ENCODE measurements at places on chromosomes 11 and 22. TPM values are rescaled to one million over a fixed set of nuclear protein-coding genes. Genes with fewer than 3 reads are reported as not detected.
A peak's percentile ranks its signal among the peaks of the same experiment; 100 is the strongest.

Gene KIF18A
- total RNA-seq, result not detected

Gene CHADL
- total RNA-seq, result 1.8 TPM

Gene FXYD2
- 290 TPM for total RNA-seq

Gene YAP1
- 26.0 TPM for total RNA-seq

Gene MMP8
- not detected for total RNA-seq

Gene KRTAP5-9
- total RNA-seq, result not detected

Gene TMEM151A
- 1.6 TPM for total RNA-seq

DNA sequence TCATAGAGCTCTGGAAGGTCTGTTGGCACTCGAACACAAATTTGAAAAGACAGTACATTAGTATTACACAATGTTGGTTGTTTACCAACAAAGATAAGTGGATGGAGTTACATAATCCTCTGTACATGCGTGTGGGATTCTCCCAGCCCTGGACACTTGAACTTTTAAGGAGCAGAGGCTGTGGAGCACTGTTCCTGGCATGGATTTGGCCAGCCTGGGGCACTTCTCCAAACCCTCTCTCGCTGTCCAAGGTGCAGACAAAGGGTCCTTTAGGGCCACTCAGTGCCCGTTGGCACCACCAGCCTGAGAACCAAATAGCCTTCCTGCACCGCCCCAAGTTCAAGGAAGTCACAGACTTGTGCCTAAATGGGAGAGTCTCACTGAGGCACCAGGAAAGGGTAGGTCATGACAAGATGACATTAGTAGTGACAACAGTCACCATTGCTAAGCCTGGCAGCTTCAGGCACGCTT, 1.6 kb upstream of the ANO1 start:
- H3K36me3 ChIP-seq, result no peaks in the 10 kb centered on the region
- no peak overlapping the region for H3K27ac ChIP-seq
- H3K27me3 ChIP-seq, result no peaks in the 10 kb centered on the region
- DNase-seq, result no peak

DNA sequence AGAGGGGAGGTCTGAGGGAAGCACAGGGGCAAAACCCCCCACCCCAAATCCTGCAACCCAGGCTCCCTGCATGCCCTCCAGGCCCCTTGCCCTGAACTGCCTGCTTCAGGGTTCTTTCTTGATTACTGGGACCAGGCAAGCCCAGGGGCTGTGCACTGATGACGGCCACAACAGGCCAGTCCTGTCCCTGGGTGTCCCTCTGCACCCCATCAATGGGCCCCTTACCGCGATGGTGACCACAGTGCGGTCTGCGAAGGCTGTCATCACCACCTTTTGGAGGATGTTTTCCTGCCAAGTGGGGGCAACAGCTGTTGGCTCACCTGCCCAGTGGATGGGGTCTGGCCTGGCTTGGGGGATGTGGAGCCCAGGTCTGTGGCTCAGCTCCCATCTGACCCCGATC, 5.0 kb upstream of the KCNJ11 start:
- H3K4me3 ChIP-seq, result no peak overlapping the region
- peaks cover 11% of the 10 kb centered on the region for H3K4me1 ChIP-seq
- H3K27ac ChIP-seq, result no peak overlapping the region
- H3K27me3 ChIP-seq, result no peaks in the 10 kb centered on the region
- no peaks in the 10 kb centered on the region for H3K36me3 ChIP-seq
- DNase-seq, result no peak

DNA sequence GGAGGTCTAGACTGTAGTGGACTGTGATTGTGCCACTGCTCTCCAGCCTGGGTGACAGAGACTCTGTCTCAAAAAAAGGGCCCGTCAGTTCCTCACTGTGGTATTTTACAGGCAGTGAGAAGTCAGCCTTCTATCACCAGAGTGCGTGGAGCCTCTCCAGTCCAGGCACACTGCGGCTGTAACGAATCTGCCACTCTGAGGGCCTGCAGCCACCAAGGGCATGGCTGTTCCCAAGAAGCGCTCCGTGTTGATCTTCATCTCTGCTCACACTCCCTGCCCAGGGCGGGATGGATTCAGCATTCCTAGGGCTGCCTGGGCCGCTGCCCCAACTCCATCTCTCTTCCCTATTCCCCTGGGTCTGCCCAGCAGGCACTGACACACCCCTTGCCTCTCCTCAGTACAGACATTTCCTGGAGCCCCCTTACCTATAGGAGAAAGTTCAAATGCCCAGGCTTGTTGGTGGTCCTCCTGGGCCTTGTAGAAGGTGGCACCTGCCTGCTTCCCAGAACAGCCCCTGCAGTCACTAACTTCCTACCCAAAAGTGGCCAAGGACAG, 148.4 kb downstream of the CACNA1I start:
- H3K4me1 ChIP-seq, result no peaks in the 10 kb centered on the region
- no peak overlapping the region for H3K27ac ChIP-seq
- DNase-seq, result no peak
- no peaks in the 10 kb centered on the region for H3K36me3 ChIP-seq
- H3K4me3 ChIP-seq, result no peak overlapping the region

GRCh38 chr11:57778318-57779037, 16.9 kb downstream of the CTNND1 start:
- no peaks in the 10 kb centered on the region for H3K36me3 ChIP-seq
- H3K4me1 ChIP-seq, result peaks cover 96% of the 10 kb centered on the region
- DNase-seq, result peak; percentile 94
- no peaks in the 10 kb centered on the region for H3K27me3 ChIP-seq
- no peak overlapping the region for H3K4me3 ChIP-seq

DNA sequence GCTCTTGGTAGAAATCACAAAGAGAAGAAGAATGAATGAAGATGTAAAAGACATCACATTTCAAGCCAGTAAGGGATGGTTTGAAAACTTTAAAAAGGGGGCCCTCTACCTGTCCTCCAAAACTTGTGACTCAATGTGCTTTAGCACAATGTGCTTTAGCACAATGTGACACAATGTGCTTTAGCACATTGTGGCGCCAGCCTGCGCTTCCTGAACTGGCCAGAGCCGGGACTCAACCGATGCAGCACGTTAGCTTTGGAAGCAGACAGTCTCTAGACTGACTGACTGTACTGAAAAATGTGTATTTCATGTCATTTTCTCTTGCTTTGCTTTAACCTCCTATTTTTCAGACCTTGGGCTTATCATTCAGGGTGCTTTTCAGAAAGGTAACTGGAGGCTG, 63.5 kb downstream of the FAM83F start:
- H3K4me1 ChIP-seq, result peaks cover 31% of the 10 kb centered on the region
- DNase-seq, result no peak
- no peaks in the 10 kb centered on the region for H3K27me3 ChIP-seq
- H3K4me3 ChIP-seq, result no peak overlapping the region

DNA sequence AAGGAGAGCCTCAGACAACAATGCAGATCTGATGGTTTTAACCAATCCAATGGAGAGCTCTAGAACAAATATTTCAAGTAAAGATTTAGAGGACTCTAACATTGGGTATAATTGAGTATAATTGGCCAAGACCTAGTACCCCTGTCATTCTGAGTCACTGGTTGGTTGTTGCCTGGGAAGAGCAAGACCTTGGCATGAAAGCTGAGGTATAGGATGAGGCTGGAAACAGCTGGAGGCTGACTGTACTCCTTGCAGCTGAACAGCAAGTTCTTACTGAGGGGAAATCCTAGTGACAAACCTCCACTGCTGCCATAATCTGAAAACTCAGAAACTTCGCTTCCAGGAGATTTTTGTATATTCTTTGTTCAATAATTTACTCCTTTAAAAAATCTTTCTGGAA, 54.3 kb upstream of the MUC15 start:
- no peaks in the 10 kb centered on the region for H3K4me1 ChIP-seq
- no peak overlapping the region for H3K27ac ChIP-seq
- no peaks in the 10 kb centered on the region for H3K36me3 ChIP-seq
- DNase-seq, result no peak
- H3K27me3 ChIP-seq, result no peaks in the 10 kb centered on the region

DNA sequence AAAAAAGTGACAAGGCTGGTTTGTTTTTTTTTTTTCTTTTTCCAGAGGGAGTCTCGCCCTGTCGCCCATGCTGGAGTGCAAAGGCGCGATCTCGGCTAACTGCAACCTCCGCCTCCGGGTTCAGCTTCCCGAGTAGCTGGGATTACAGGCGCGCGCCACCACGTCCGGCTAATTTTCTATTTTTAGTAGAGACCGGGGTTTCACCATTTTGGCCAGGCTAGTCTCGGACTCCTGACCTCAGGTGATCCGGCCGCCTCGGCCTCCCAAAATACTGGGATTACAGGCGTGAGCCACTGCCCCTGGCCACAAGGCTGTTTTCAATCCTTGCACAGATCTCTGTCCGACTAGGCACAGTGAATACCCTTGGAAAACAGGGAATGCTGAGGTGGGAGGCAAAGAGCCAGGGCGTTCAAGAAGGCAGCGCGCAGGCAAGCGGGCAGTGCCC, 566 bp downstream of the ATP6V1E1 start:
- H3K4me1 ChIP-seq, result peaks cover 26% of the 10 kb centered on the region
- DNase-seq, result no peak
- H3K27me3 ChIP-seq, result no peaks in the 10 kb centered on the region
- H3K27ac ChIP-seq, result no peak overlapping the region
- no peaks in the 10 kb centered on the region for H3K36me3 ChIP-seq

GRCh38 chr11:103618528-103618927, 417.9 kb upstream of the DDI1 start:
- no peak for DNase-seq
- no peak overlapping the region for H3K4me3 ChIP-seq
- H3K4me1 ChIP-seq, result no peaks in the 10 kb centered on the region

GRCh38 chr11:77036398-77036797, 2.2 kb downstream of the B3GNT6 start:
- no peaks in the 10 kb centered on the region for H3K36me3 ChIP-seq
- no peak overlapping the region for H3K27ac ChIP-seq
- DNase-seq, result no peak
- H3K4me3 ChIP-seq, result no peak overlapping the region
- peaks cover 26% of the 10 kb centered on the region for H3K4me1 ChIP-seq

- H3K4me1 ChIP-seq, result no peaks in the 10 kb centered on the region
- no peaks in the 10 kb centered on the region for H3K27me3 ChIP-seq
- no peaks in the 10 kb centered on the region for H3K36me3 ChIP-seq
- H3K27ac ChIP-seq, result no peak overlapping the region
- DNase-seq, result no peak
- H3K4me3 ChIP-seq, result no peak overlapping the region
Measured at GRCh38 chr11:10990637-10991193, 132.9 kb upstream of the ZBED5 start.

- no peaks in the 10 kb centered on the region for H3K4me1 ChIP-seq
- no peaks in the 10 kb centered on the region for H3K36me3 ChIP-seq
- no peak for DNase-seq
- H3K27me3 ChIP-seq, result no peaks in the 10 kb centered on the region
- H3K4me3 ChIP-seq, result no peak overlapping the region
Measured at GRCh38 chr11:38046571-38047135, 1448.6 kb upstream of the RAG2 start.

DNA sequence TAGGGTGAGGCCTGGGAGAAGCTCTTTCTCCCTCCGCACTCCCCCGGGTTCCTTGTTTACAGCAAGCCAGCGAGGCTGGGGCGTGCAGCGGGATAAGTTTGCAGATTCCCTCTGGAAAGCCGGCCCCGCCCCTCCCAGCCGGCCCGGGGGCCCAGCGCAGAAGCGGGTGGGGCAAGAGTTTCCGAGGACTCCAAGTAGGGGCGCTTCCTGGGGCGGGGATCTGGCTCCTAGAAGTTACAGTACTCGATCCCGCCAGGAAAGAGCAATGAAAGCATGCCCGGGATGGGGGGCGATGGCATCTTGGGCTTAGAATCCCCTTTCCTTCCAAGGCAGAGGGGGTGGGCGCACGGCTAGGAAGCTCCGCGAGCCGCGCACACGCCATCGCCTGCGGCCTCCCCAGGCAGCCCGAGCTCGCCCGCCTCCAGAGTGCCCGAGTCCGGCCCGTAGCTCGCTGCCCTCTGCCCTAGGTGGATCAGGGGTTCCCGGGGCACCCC, 385 bp downstream of the TST start:
- DNase-seq, result peak; percentile 57
- peak overlapping the region; percentile 93 for H3K27ac ChIP-seq
- H3K36me3 ChIP-seq, result no peaks in the 10 kb centered on the region
- H3K27me3 ChIP-seq, result no peaks in the 10 kb centered on the region
- H3K4me1 ChIP-seq, result peaks cover 75% of the 10 kb centered on the region

- H3K4me1 ChIP-seq, result peaks cover 7% of the 10 kb centered on the region
- no peak overlapping the region for H3K27ac ChIP-seq
- no peaks in the 10 kb centered on the region for H3K27me3 ChIP-seq
- no peak for DNase-seq
- no peaks in the 10 kb centered on the region for H3K36me3 ChIP-seq
Measured at GRCh38 chr11:35553831-35554230, 28.4 kb upstream of the PAMR1 start.

GRCh38 chr11:125304136-125304535, 139.6 kb downstream of the PKNOX2 start:
- no peaks in the 10 kb centered on the region for H3K36me3 ChIP-seq
- no peak overlapping the region for H3K4me3 ChIP-seq
- H3K27me3 ChIP-seq, result no peaks in the 10 kb centered on the region

Measured in body of pancreas (tissue), 4 donors.